ENCODE measurements at places on chromosomes 5 and 9.
A peak's percentile ranks its signal among the peaks of the same experiment; 100 is the strongest.

DNA sequence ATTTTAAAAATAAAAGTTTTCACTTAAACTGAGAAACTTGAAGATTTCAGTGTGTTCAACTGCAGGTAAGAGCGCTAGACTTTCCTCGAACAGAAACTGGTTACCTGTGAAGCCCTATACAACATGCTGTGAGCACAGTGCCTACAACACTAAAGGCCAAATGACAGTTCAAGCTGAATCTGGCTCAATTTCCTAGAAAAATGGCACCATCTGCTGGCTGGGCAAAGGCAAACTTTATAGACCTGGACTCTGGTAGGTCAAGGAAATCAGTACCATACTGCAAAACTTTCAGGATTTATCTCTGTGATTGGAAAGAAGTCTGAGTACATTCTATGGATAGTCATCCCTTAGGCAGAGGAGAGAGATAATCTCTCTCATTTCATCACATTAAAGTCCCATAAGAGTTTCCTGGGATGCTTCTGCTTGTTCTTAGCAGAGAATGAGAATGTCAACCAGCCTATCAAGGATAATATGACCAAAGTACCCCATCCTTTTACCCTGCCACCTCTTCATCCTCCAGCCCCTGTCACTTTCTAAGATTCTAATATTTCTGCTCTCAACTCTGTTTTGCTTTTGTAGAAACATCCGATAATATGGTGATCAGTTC is 31.8 kb upstream of the FOXB2 start:
- DNase-seq: no peak

- DNase-seq: no peak
These were observed 119.6 kb downstream of the BOD1 start for GRCh38 chr5:173496883-173497255.

DNA sequence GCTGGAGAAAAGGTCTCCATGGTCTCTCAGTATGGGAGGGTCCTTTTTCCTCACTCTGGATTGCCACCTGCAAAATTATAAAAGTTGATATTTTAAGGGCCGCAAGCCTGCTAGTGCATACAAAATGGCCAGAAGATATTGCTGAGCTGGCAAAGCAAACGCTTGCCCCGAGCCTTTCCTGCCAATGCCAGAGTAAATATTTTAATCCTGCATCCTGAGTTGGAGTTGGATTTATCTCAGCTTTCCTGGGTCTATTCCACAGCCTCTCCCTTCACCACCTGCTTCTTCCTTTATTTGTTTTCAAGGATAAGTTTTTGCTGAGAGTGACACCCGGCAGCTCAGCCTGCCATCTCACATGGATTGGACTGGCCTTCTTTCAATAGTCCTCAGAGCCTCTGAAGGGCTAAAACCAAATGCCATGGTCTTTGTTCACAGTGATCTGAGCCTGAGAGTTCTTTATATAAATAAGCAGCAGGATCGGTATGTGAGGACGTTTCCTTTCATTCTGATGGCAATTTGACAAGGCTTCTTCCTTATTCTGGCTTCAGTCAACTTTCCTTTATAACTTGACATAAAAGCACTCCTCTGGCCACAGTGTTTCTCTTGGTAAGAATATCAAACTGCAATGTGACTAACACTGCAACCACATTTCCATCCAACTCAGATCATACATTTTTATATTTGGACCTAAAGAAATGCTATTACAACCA is 170.1 kb downstream of the ADAMTS12 start:
- no peak for DNase-seq

GRCh38 chr5:1107167-1108022 is 4.5 kb downstream of the SLC12A7 start:
- no peak for DNase-seq

DNA sequence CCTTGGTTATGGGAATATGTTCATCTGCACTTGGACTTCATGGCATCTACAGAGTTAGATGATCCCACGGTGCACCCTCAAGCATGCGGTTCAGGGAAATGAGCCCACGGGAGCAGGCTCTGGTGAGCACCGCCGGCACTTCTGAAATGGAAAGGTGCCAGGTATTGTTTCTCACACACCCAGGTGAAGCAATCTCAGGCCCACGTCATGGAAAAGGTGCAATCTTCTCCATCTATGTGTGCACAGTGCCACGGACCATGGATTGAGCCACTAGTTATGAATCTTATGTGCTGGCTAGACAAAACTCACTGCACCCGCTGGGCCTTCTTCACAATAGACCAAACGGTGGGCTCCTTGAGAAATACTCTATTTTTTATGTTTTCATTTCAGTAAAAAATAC is 27.3 kb downstream of the IRX1 start:
- DNase-seq: no peak

GRCh38 chr5:151016700-151017099 is 3.7 kb upstream of the GPX3 start:
- no peak for DNase-seq

- no peak for DNase-seq
These were observed 678.7 kb downstream of the MAT2B start for GRCh38 chr5:164184158-164184557.

DNA sequence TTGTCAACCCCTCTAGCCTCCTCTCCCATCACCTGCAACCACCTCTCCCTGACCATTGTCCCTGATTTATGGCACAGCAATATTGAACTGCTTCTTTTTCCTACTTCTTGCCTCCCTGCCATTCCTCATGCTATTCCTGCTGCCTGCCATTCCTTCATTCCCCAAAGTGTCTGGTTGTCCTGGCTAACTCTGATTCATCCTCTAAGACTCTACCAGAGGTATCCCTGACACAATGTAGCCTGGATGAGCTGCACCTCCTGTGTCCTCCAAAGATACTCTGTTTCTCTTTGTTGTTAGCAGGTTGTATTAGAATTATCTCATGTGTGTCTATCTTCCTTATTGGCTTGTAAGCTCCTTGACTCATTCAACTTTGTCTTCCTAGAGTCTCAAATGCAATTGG is 53.5 kb upstream of the PTPN3 start:
- DNase-seq: no peak

- DNase-seq: no peak
These were observed 275.6 kb downstream of the CETN3 start for GRCh38 chr5:90133941-90134340.

- DNase-seq: peak; percentile 34
These were observed 330.6 kb upstream of the MEF2C start for GRCh38 chr5:89213573-89213972.

- DNase-seq: no peak
These were observed 2.7 kb upstream of the AK1 start for GRCh38 chr9:127880143-127880542.

DNA sequence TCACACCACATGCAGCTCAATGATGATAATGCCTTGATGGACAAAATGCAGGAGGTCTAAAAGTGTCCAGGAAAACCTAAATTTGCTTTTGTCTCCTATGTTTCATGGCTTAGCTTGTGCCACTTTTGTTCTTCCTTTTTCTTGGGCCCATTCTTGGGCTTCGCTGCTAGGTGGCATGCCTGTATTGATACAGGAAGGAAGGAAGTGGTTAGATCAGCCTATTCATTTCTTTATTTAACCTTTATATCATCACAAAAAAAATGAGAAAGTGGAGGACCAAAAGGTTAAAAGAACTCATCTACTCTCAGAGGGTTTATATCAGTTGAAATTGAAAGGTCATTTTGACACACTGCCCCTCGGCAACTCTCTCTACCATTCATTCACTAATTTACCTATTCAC is 260.2 kb downstream of the ARHGAP26 start:
- no peak for DNase-seq

- DNase-seq: peak; percentile 17
These were observed 374.9 kb downstream of the MAT2B start for GRCh38 chr5:163880302-163880701.

GRCh38 chr5:142215915-142216681 is 107.5 kb downstream of the NDFIP1 start:
- DNase-seq: peak; percentile 93

DNA sequence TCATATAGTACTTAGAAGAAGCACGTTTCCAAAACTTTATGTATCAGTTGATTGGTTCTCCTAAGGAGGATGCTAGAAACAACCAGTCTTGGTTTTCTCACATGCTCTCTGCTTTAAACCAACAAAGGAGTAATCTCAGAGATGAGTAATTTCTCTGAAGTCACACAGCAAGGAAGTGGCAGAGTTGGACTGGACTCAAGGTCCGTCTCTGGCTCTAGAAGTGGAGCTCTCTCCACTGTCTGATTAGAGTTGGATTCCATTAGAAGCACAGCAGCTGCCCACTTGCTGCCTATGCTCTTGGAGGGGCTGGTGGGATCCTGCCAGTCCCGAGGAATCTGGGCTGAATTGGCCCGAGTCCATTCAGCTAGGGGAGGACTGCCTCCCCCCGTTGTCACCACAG is 21.0 kb downstream of the RALGPS1 start:
- DNase-seq: no peak

DNA sequence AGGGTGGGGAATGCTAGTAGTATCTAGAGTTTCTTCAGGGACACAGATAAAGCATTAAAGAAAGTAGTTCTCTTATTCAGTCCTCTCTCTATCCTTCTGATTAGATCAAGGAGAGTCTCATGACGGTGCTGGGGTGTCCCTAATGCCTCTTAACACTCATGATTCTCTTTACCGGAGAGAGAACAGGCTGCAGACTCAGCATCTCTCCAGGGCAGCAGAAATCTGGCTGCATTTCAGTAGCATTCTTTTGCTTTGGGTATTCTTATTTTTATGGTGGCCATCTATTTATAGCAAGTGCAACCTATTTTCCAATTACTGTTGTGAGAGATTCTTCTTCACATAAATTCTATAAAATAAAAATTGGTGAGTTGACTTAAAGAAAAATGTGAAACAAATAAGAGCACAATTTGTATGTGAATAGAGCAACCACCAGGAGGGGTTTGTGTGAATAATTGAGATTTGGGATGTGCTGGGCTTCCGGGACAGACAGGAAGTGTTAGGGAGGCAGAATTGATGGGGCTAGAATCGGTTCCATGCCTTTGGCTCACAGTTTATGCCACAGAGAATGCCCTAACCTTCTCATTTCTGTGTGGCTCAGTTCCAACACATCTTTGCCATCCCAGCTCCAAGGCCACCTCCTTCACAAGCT is 23.8 kb upstream of the BOD1 start:
- no peak for DNase-seq

DNA sequence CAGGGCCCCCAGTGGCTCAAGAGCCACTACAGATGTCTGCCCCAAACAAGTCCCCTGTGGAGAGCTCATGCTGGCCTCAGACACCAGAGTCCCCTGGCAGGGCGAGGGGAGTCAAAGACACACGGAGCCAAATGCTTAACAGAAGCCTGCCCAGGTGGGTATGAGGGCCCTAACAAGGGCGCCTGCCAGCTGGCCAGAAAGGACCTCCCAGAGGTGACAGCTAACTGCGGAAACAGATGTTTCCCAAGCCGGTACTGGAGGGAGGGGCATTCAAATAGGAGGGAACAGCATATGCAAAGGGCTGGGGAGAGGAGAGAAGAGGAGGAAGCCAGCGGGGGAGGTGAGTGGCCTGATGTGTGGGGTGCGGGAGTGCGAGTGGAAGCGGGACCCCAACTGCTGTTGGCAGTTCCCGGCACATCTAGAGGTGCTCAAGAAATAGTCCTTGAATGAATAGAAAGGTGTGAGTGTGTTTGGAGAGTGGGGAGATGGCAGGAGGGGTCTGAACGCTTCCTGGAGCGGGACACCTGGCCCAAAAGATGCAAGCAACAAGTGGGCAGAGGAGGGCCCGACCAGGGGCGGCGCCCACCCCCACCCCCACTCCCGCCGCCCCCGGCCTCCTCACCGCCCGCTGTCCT is 824 bp downstream of the MXD3 start:
- no peak for DNase-seq

- no peak for DNase-seq
These were observed 10.0 kb upstream of the ARHGEF28 start for GRCh38 chr5:73615947-73616346.

DNA sequence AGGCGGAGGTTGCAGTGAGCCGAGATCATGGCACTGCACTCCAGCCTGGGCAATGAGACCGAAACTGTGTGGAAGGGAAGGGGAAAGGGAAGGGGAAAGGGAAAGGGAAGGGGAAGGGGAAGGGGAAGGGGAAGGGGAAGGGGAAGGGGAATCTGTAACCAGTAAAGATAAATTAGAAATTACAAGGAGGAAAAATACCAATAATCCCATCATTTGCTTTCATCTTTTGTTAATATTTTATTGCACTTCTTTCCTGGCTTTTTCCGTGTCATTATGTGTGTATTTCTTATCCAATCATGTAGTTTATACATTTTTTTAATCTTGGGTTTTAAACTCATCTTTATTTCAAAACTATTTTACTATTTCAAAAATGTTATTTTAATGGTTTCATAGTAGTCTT is 29.6 kb upstream of the MRPS30 start:
- DNase-seq: no peak

- no peak for DNase-seq
These were observed 104.2 kb downstream of the LIFR start for GRCh38 chr5:38452201-38452600.

GRCh38 chr5:139667001-139667729 is 19.0 kb downstream of the CXXC5 start:
- DNase-seq: no peak
